Stimulated activated CD4-positive, alpha-beta T cell treated with anti-CD3 and anti-CD28 coated beads, Interleukin-1b, Interleukin-23, amount 100 ng/mL, for 4 hours (primary cell): ENCODE measurements at places on chromosomes 7 and 10.

DNA sequence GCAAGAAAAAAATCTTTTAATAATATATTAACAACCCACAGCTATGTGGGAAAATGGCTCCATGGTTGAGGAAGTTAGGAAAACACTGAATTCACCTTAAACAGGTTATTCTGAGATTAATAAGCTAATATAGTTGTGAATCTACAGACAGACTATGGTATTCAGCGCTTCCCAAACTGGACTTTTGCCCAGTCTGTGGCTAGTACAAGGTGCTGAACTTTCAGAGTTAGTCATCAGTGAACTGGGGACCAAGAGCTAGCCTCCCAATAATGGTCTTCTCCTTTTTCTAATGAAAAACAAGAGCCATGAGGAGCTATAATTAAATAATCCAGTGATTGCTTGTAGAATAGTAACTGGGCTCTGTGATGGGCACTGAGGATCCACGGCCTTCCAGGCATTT is 65.3 kb downstream of the FRMPD2 start:
- no peak for DNase-seq

DNA sequence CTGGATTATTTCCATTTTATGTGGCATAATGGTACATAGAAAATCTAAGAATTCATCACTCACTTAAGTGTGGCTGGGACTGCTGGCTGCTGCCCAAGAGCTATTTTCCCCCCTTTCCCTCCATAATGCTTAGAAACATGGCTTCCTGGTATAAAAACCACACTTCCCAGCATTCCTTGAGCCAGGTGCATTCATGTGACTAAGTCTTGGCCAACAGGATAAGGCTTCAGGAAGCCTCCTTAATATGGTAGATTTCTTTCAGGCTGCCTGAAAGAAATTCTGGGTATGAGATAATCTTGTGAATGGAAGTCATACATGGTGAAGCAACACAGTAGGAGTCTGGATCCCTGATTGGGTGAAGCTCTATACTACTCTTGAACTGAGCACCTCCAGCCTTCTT is 178.0 kb downstream of the JAZF1 start:
- no peak for DNase-seq

DNA sequence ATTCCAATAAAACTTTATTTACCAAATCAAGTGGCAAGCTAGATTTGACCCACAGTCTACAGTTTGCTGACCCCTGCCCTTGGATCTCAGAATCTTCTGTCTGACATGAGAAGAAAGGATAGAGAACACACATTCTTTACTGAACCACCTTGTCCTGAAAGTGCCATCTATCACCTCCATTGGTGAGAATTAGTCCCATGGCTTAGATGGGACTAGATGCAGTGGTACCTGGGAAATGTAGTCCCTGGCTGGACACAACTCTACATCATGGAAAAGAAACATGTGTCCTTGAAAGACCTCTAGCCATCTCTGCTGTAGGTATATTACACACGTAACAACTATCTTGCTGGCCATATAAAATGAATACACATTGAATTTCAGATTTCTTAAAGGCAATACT is 336.2 kb downstream of the LHFPL3 start:
- DNase-seq: no peak

- no peak for DNase-seq
Observed at GRCh38 chr7:40199076-40199802, 64.4 kb downstream of the SUGCT start.

DNA sequence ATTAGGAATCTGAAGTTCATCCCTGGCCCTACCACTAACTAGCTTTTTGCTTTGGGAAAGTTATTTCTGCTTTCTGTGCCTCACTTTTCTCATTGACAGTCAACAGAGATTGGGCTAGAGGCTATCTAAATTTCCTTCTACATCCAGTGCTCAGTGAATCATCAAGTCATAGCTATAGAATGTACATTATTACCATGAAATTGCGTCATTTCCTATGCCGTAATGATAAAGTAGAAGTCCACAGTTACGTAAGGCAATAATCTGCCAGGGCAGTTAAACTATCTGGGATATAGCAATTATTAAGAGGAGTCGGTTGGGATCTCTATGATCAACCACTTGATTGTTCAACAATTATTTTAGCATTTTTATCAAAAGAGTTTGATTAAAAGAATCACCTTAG is 64.4 kb downstream of the ITGB8 start:
- no peak for DNase-seq

DNA sequence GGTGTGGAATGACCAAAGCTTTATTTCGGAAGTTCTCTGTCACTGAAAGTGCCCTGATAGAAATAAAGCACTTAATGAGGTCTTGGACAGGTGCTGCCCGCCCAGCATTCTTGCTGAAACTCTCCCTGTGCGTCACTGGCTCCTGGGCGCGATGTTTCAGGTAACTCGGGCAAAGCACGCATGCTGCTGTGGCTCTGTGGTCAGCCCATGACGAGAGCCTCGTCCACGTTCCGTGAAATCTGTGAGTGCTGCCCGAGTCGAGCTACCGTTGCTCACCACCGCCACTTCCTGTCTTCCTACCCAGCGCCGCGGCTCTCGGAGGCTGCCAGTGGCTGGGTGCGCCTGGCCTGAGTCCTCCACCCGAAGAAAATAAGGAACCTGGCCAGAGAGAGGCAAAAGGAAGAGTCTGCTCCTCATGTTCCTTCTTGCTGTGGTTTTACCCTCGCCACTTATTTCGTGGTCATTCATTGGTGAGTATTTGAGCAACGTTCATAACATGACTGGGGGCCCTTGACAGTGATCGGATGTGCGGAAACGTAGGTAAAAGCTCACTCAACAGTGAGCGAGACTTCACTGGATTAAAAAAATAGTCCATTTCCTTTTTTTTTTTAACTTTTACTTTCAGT is 95.5 kb downstream of the MAP3K8 start:
- peak; percentile 50 for DNase-seq

- DNase-seq: peak; percentile 3
Observed at GRCh38 chr10:66180581-66181318, 745.1 kb upstream of the LRRTM3 start.

- DNase-seq: no peak
Observed at GRCh38 chr10:3006093-3006492, 61.3 kb upstream of the PFKP start.

DNA sequence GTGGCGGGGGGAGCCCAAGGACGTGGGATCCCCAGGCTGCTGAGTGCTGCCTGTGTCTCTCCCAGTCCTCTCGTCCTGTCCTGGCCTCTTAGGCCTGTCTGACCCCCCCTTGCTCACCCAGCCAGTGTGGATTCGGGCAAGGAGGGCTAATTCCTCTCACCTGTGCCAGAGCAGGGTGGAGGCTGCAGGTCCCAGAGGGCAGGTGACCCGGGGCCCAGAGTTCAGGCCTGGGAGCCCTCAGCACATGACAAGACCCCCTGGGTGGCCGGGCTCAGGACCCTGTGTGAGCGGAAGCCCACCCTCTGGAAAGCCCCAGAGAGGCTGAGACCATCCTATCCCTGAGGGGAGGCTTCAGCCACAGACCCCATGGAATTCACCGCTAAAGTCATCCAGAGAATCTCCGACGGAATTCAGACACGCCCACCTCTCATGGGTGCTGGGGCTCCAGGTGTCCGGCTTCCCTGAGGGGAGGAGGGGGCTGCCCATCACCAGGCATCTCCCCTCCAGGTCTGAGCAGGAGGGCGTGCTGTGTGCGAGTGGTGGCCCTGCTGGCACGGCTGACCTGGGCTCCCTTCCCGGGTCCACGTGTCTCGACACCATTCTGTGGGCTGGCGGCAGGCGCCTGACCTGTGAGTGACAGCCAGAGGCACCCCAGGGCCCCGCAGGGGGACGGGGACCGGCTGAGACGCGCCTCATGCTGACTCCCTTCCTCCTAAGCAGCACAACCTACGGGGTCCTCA is 5.0 kb downstream of the KNDC1 start:
- no peak for DNase-seq

DNA sequence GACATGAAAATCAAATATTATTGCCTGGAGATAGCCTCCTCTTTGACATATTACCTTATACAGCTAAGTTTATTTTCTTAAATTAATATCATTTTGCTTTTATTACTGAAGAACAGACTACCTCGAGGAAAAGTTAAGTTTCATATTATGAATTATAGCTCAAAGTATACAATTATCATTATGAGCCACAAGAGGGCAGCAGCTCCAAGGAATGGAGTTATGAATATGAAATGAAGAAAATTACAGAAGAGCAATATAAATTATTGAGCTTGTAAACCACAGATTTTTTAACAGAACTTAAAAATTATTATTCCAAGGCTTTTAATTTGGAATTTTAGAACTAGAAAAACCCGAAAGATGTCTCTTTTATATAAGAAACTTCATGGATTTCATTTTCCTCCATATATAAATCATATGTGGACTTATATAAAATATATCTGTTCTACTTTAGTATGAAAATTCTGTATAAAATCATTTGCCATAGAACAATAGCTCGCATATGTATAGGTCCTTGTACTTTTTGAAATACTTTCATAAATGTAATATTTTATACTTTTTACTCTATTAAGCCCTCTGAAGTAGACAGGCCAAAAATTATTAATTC is 40.1 kb downstream of the IQUB start:
- DNase-seq: no peak

DNA sequence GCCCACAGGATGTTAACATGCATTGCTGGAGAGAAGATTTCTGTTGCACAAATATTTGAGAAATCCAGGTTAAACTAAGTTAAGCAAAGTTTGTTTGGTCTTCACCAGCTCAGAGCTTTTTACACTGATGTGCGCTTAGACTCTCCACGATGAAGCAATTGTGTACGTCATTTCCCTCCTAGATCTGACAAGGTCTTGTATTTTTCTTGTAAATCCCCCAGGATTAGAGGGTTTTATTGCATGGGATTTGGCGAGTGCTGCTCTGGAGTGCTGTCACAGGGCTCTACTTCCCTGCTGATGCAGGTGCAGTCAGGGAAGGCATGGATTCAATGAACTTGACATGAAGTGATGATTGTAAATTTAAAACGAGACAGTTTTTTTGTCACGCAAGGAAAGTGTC is 173.3 kb downstream of the PDE1C start:
- DNase-seq: no peak

DNA sequence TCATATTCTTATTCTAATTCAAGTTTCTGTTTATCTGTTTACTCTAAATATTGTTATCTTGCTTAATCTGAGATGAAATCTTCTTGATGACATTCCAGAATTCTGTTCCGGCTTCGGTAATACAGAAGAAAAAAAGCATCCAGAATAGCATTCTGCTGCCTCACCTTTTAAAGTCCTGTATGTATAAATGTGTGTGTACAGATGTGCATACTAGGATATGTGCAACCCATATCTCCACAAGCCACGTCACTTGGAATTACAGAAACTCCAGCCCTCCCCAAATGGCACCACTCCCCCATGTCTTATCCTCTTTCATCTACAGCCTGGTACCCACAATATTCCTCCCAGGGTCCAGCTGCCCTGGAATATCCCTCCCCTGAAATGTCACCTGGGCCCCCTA is 27.9 kb upstream of the USP6NL start:
- DNase-seq: no peak

DNA sequence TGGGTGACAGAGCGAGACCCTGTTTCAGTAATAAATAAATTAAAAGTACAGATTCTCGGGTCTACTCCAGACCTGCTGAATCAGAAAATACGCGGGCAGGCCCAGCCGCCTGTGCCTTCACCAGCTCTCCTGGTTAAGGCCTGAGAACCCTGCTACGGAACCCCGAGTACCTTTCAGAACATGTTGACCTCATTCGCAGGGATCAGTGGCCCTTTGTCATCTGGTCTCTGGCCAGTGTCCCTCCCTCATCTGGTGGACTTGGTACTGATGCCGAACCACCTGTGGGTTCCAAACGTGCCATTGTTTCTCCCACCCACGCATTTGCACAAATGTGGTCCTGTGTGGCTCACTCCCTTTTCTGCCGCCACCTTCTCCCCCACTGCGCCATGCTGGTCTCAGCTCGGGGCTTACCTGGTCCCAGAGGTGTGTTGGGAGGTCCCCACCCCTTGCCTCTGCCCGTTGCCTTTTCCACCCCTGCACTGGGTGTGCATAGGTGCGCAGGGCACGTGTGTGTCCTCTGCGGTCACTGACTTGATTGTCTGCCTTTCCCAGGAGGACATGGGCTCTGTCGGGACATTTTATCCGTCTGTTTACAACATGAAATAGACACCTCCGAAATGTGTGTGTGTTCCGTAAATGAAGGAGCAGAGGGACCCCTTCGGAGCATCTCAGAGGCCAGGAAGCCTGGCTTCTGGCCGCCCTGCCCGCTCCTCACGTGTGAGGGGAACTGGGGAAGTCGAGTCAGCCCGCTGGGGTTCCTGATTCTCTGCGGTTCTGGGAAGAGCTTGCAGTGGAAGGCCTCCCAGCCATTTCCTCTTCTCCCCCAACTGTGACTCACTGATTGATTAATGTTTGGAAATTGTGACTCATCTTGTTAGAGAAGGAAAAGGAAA is 135.2 kb downstream of the CUX1 start:
- no peak for DNase-seq

GRCh38 chr10:30743586-30743985 is 114.0 kb upstream of the LYZL2 start:
- DNase-seq: no peak

GRCh38 chr7:147833557-147833956 is 757.0 kb upstream of the C7orf33 start:
- DNase-seq: no peak

DNA sequence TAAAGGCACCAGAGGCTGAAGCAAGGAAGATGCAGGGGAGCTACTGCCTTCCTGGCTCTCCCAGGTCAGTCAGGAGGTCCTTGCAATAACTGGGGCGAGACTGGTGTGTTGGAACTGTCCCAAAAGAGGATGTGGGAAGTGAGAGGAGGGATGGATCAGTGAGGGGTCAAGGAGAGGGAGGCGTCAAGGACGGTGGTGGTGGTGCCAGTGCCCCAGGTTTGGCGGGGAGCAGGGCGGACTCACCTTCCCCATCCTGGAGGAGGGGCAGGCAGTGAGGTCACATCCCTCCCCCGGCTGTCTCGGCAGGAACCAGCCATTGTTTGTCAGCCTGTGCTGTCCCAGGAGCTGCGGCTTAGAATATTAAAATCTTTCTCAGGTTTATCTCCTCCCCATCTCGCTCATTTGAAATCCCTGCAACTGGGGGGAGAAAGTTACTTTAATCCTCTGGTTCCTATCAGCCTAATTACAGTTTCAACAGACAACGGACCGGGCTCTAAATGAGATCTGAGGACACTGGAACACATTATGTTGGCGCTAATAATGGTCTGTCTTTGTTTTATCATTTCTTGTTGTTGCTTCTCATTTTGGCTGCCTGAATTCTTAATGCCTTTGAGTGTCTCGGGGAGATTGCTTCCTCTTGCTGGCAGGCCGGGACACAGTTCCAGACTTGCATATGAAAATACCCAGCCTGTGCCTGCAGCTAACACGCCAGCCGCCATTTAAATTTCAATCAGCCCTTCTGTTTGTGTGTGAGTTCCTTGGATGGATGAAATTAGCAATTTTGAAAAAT is 387.5 kb downstream of the RPS24 start:
- DNase-seq: no peak

GRCh38 chr7:39732837-39733804 is 109.7 kb downstream of the RALA start:
- peak; percentile 90 for DNase-seq

GRCh38 chr10:59562126-59562525 is 147.5 kb downstream of the SLC16A9 start:
- DNase-seq: no peak

GRCh38 chr7:31432836-31433340 is 81.0 kb upstream of the ITPRID1 start:
- no peak for DNase-seq
